ENCODE measurements at places on chromosomes 1 and 21. TPM values are rescaled to one million over a fixed set of nuclear protein-coding genes. Genes with fewer than 3 reads are reported as not detected.

The DBT gene
- total RNA-seq, result 6.0 TPM

DNA sequence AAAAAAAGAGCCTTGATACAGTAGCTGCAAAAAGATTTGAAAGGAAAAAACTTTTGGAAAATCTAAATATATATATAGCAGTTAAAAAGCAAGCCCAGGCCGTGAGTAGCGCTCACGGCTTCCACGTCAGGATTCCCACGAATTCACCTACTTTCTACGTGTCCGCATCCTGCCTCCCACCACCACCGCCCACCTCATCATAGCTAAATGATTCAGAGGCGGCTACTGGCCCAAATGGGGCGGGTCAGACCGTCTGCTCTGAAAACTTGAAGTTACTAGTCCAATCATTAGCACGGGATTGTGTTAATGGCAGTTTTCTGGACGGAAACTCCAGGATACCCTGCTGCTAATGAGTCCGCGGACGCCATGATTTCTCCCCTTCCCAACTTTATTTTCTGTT, 1.3 kb upstream of the CCSAP start:
- DNase-seq, result no peak
- H3K27me3 ChIP-seq, result peaks cover 26% of the 10 kb centered on the region
- H3K27ac ChIP-seq, result no peak overlapping the region
- H3K4me1 ChIP-seq, result peaks cover 23% of the 10 kb centered on the region
- peak overlapping the region; percentile 98 for H3K4me3 ChIP-seq

DNA sequence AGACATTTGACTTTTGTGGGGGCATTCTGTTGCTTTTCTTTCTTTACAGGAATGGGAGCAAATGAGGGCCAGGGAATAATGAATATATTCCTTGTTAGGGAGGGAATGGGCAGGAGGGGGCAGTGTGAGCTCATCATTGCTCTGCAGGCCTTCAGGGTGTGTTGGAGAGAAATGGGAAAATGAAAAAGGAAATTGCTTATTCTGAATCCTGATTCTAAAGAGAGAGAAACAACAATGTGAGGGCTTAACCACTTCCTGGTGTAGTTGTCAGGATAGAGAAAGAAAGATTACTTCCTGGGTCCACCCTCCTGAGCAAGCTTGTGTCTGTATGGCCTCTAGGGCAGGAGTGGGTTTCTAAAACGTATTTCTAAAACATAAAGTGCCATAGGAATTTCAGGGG, 28.3 kb downstream of the VANGL2 start:
- H3K27ac ChIP-seq, result peak overlapping the region; percentile 52
- no peaks in the 10 kb centered on the region for H3K27me3 ChIP-seq
- H3K36me3 ChIP-seq, result no peaks in the 10 kb centered on the region
- H3K4me3 ChIP-seq, result no peak overlapping the region

The TAL1 gene
- 0.80 TPM for total RNA-seq

GRCh38 chr21:37626320-37626719, 259.7 kb downstream of the DYRK1A start:
- H3K27me3 ChIP-seq, result no peaks in the 10 kb centered on the region
- no peaks in the 10 kb centered on the region for H3K36me3 ChIP-seq
- no peak for DNase-seq
- no peak overlapping the region for H3K27ac ChIP-seq
- H3K4me1 ChIP-seq, result no peaks in the 10 kb centered on the region

The CASZ1 gene
- 39.1 TPM for total RNA-seq

The NBL1 gene
- total RNA-seq, result 122 TPM

The OR2C3 gene
- not detected for total RNA-seq

DNA sequence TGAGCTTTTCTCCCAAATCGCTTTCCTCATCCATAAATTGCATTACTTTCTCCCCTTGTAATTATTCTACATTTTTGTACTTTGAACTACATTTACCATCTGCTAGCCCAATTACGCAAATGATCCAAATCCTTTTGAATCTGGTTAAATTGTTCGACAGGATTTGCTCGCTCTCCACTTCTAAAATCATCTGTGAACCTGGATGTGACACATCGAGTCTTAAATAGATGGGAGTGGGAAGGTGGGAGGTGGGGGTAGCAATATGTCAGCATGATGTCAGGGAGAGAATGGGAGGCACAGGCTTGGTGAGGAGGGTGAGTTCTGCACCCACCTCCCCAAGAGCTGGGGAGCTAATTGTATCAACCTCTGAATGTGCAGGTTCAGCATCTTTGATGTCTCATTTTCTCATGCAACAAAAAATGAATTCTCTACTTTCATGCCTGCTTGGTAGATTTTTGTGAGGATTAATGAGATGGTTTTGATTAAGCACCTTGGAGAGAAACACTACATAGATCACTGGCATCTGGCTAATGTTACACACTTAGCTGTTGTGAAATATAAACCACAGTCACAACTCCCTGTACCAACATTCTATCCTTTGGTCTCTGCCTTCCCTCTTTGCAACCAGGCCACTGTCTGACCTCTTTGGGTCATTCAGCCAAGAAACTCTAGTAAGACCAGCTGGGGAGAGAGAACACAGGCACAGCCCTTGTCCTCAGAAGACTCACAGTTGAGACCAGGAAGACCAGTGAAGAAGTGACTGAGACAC, 165.1 kb downstream of the DAB1 start:
- H3K27me3 ChIP-seq, result no peaks in the 10 kb centered on the region
- no peak overlapping the region for H3K27ac ChIP-seq
- no peak for DNase-seq
- H3K4me3 ChIP-seq, result no peak overlapping the region
- H3K36me3 ChIP-seq, result no peaks in the 10 kb centered on the region

GRCh38 chr1:35369922-35370671, 101.6 kb downstream of the ZMYM4 start:
- H3K4me3 ChIP-seq, result no peak overlapping the region
- no peak overlapping the region for H3K27ac ChIP-seq
- DNase-seq, result peak; percentile 33
- no peaks in the 10 kb centered on the region for H3K27me3 ChIP-seq
- no peaks in the 10 kb centered on the region for H3K36me3 ChIP-seq

- DNase-seq, result no peak
- no peak overlapping the region for H3K4me3 ChIP-seq
- H3K27ac ChIP-seq, result no peak overlapping the region
- H3K27me3 ChIP-seq, result no peaks in the 10 kb centered on the region
- no peaks in the 10 kb centered on the region for H3K4me1 ChIP-seq
Observed at GRCh38 chr1:107486349-107486748, 345.5 kb downstream of the NTNG1 start.

Measured in transverse colon (tissue), 4 donors.